ENCODE measurements at places on chromosomes 7 and 10. TPM values are rescaled to one million over a fixed set of nuclear protein-coding genes. Genes with fewer than 3 reads are reported as not detected.

The SERPINE1 gene
- total RNA-seq = not detected

The AGR2 gene
- not detected for total RNA-seq

The UPF2 gene
- total RNA-seq = 26.2 TPM

The DDC gene
- 1.0 TPM for total RNA-seq

The OR2A42 gene
- not detected for total RNA-seq

The GPR37 gene
- total RNA-seq = 6.0 TPM

The IQCE gene
- total RNA-seq = 22.4 TPM

The PLCE1 gene
- total RNA-seq = 5.7 TPM

The CPXM2 gene
- not detected for total RNA-seq

The ANKRD61 gene
- total RNA-seq = 0.80 TPM

The EN2 gene
- 7.2 TPM for total RNA-seq

The ACTR3C gene
- 0.61 TPM for total RNA-seq

The PTPRZ1 gene
- 202 TPM for total RNA-seq

The CYP2C8 gene
- 2.5 TPM for total RNA-seq

The FAM170B gene
- total RNA-seq = not detected

The SLC18A3 gene
- total RNA-seq = 16.7 TPM

The SPDYE9 gene
- not detected for total RNA-seq

The RBP3 gene
- not detected for total RNA-seq

The FBXO24 gene
- total RNA-seq = 0.61 TPM
